Stimulated activated naive CD8-positive, alpha-beta T cell treated with anti-CD3 and anti-CD28 coated beads, Interleukin-15, amount 100 ng/mL, for 72 hours (primary cell): ENCODE measurements at places on chromosomes 12 and 14.

- no peak for DNase-seq
Measured at GRCh38 chr12:124312601-124313000, 17.7 kb downstream of the RFLNA start.

DNA sequence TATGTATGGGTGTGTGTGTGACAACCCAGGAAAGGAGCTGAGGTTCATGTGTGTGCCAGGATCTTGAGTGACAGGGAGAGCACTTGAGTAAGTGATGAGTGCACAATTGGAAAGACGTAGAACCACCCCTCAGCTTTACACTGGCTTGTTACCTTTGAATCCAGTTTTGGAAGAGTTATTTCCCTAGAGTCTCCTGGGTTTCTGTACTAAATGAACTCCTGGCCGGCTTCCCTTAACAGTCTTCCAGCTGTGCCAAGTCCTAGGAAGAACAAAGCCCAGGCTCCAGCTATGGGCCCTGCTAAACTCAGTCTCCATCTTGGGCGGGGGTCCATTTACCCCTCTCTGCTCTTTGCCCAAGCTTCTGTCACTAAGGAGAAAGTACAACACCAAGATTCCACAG is 19.7 kb upstream of the NR1H4 start:
- no peak for DNase-seq

GRCh38 chr14:70425354-70425753 is 8.5 kb upstream of the SYNJ2BP start:
- DNase-seq: no peak

- no peak for DNase-seq
Measured at GRCh38 chr12:13978876-13979275, 2.5 kb downstream of the GRIN2B start.

GRCh38 chr14:104875811-104876210 is 10.7 kb downstream of the CEP170B start:
- DNase-seq: no peak

- DNase-seq: no peak
Measured at GRCh38 chr14:100350276-100350926, 27.3 kb downstream of the SLC25A47 start.

DNA sequence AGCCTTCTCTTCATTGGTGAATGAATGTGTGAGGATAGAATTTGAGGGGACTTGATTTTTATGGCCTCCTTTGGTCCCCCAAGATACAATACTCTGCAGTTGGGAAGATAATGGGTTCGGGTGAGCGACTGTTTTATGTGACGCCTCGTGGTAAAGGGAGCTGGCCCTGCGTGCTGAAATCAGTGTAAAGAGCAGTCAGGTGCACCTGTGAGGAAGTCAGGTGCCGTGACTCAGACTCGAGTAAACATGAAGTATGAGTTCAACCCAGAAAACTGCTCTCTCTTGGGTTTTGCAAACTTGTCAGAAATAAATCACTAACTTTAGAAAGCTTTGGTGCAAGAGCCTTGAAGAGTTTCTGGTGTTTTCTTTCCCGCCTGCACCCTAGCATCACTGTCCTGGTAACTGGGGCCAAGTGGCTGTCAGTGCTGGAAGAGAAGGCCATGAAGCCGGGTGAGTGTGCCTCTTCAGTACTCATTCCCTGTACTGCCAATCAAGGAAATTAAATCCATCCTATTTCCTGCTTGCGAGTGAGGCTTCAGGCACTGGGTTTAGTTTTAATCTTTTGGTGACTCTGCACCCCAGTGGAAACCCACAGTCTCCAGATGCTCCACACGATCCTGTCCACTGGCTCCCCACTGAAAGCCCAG is 59.2 kb downstream of the AACS start:
- no peak for DNase-seq

GRCh38 chr12:6934110-6934509 is 6.4 kb downstream of the ATN1 start:
- DNase-seq: no peak

- no peak for DNase-seq
Measured at GRCh38 chr14:96817750-96818666, 20.8 kb downstream of the VRK1 start.

DNA sequence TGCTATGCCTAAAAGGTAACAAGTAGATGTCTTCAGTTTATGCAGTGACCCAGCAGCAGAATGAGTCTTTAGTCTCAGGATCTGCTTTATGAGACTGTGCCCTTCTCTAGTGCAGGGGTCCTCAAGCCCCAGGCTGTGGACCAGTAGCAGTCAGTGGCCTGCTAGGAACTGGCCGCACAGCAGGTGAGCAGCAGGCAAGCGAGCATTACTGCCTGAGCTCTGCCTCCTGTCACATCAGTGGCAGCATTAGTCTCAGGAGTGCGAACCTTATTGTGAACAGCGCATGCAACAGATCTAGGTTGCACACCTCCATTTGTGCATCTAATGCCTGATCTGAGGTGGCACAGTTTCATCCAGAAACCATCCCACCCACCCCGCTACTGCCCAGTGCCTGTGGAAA is 38.4 kb downstream of the LRP6 start:
- DNase-seq: no peak

GRCh38 chr14:80426683-80427082 is 215.4 kb upstream of the DIO2 start:
- no peak for DNase-seq

- peak; percentile 34 for DNase-seq
Measured at GRCh38 chr12:110846615-110847566, at the start of gene CCDC63. Gene CCDC63, plus strand, starts transcription at chr12:110846987. Its CDS starts 5,968 bp downstream, at chr12:110852955.

GRCh38 chr12:75632442-75632841 is 121.0 kb upstream of the KRR1 start:
- DNase-seq: no peak

DNA sequence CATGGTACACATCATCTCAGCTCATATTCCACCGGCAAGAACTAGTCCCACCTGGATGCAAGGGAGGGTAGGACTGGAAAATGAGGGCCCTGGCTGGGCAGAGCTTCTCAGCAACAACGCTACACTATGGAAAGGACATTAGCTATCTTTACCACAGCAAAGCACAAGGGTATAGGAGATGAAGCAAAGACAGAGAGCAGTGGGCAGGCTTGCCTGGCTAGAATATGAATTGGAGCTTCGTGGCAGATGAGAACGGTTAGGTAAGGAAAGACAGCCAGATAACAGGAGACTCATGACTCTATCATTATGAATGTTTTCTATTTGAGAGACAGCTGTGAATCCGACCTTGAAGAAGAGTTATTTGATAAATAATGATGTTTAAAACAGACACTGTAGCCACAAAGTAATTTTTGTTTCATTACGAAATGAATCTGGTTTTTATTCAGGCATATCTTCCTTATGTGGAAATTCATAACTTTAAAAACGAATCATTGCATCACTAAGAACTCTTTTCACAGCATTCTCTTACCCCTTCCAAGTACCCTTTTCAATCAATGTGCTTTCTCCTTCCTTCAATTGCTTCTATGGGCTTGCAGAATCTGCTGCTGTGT is 59.1 kb upstream of the PCED1B start:
- DNase-seq: no peak

DNA sequence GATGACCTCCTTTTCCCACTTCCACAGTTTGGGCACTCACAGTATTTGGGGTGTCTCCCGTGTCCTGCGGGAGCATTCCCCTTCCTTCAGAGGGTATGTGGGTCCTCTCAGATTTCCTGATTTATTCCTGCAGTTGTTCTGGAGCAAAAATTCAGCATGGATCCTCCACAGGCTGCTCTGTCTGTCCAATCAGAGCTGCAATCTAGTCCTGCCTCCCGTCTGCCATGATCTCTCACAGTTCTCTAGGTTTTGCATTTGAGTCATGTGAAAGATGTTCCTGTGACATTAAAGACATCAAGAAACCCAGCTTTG is 435.9 kb downstream of the TMTC2 start:
- no peak for DNase-seq

- DNase-seq: no peak
Measured at GRCh38 chr12:32163596-32163995, 56.9 kb downstream of the BICD1 start.

DNA sequence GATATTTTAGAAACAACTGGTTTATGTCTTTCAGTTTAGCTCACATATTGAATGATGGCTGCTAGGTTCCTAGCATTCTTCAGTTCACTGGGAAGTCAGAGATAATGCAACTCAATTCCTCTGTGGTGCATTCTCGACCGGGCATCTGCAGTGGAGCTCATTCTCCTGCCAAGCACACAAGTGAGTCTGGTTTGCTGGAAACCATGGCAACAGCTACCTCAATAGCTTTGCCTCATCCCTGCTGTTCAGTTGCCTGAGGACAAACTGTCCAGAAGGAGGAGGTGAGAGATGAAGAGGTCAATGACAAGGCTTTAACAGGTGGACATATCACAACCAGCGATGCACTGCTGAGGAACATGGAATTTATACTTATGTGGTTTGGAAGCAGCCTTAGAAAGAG is 816.9 kb downstream of the AACS start:
- no peak for DNase-seq

- DNase-seq: no peak
Measured at GRCh38 chr12:23722655-23723054, 226.8 kb downstream of the SOX5 start.

DNA sequence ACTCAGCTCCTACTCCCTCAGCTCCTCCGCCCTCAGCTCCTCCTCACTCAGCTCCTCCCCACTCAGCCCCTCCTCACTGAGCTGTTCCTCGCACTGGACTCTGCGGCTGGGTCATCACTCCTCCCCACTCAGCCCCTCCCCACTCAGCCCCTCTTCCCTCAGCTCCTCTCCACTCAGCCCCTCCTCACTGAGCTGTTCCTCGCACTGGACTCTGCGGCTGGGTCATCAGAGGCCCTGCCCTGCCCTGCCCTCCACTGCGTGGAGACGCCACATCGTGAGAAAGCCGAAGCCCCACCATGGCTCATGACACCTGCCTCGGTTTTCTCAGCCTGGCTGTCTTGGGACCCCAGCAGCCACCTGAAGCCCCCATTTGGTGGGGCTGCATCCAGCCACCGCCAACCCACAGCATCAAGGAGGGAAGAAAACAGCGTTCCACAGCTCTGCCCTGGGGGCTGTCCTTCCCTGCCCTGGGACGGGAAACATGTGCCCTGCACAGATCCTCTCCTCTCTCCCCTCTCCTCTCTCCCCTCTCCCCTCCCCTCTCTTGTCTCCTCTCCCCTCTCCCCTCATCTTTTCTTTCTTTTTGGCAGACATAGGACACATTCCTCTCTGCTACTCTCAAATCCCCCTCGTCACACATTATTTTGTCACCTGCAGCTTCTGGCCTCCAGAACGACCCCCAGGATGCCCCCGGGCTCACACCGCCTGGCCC is 17.7 kb downstream of the NOC4L start:
- DNase-seq: no peak

- no peak for DNase-seq
Measured at GRCh38 chr12:77924703-77925102, 94.0 kb downstream of the NAV3 start.

- DNase-seq: no peak
Measured at GRCh38 chr12:79083181-79083580, 218.6 kb downstream of the SYT1 start.

DNA sequence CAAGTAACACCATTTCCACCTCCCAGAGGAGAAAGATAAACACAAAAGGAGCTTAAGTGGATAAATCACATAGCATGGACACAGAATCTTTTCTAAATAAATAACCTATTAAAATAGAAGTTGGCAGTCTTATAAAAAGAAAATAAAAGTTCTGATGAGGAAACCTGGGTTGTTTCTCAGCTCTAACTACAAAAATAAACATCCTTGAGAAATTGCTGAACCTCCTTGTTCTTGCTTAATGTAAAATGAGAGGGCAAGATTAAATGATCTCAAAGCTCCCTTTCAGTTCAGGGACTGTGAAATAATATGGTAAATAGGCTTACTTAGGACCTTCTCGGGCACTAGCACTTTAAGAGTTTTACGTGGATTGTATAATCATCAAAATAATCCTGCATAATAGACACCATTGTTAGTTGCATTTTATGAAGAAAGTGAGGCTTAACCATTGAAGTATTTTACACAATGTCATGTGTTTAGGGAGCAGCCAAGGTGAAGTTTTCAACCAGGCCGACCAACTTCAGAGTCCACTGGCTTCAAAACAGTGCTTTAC is 214.0 kb upstream of the NOVA1 start:
- DNase-seq: no peak

- DNase-seq: no peak
Measured at GRCh38 chr14:65255583-65256461, 153.5 kb upstream of the MAX start.

- no peak for DNase-seq
Measured at GRCh38 chr14:79254069-79254775, 957.1 kb downstream of the DIO2 start.

DNA sequence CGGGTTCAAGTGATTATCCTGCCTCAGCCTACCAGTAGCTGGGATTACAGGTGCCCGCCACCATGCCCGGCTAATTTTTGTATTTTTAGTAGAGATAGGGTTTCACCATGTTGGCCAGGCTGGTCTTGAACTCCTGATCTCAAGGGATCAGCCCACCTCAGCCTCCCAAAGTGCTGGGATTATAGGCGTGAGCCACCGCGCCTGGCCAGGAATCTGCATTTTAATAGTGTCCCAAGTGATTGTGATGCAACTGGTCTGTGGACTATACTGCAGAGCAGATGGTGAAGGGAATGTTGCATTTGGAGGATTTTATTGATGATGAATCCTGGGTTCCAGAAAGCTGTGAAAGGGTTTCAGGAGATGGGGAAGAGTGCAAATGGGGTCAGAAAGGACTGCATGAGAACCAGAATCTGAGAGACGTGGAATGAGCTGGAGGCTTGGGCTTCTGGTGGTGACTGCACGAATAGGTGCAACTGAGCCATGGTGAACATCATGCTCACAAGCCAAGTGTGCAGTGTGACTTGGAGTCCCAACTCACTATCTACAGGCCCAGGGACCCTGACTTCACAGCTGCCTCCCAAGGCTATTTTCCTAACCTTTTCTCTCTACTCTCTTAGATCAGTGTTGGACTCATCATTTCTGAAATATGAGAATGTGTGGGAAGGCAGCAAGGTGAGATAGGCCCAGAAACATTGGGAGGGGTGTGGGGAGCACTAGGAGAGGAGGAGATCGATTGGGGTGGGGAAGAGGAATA is 4.5 kb downstream of the RPS26 start:
- DNase-seq: no peak

GRCh38 chr12:27852117-27852516 is 72.1 kb upstream of the MANSC4 start:
- DNase-seq: no peak

- DNase-seq: no peak
Measured at GRCh38 chr12:107584563-107584962, 101.0 kb upstream of the PWP1 start.

- DNase-seq: no peak
Measured at GRCh38 chr12:42707312-42708226, 118.0 kb upstream of the PRICKLE1 start.

DNA sequence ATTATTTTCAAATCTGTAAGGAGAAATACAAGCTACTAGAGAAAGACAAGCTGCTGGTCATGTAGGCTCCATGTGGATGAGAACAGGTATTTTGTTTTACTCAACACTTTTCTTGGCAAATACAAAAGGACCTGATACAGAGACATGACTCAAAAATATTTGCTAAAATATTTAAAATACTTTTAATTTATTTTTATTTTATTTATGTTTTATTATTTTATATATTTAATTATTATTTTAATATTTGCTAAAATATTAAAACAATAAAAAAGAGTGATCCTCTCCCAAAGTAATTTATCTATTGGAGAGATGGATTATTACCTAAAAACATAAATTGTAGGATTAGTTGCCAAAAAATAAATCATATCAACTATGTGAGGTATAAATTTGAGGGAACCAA is 808.9 kb upstream of the SEL1L start:
- no peak for DNase-seq

GRCh38 chr12:51973560-51973959 is 22.1 kb downstream of the ACVR1B start:
- no peak for DNase-seq
